OCI-M1 (cell line): ENCODE measurements at places on chromosomes 1 and 21.
A peak's percentile ranks its signal among the peaks of the same experiment; 100 is the strongest.

DNA sequence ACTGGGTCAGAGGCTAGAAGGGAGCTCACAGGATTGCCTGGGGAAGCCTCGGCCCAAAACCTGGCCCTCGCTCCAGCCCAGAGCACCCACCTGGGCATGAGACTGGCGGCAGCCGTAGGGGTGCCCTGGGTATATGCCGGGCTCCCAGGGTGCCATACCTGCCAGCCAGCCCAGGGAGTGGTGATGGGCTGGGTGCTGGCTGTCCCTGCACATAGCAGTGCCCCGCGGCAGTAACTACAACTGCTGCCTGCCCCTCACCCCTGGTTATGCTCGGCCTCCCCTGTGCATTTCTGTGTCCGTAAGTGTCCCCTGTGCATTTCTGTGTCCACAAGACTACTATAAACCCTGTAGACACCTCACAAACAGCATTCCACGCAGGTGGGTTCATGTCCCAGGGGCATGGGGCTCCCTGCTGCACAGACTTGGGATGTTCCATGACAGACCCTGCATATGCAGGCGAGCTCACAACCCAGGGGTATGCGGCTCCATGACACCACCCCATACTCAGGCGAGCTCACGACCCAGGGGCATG, 5.8 kb upstream of the SPATC1L start:
- no peak for DNase-seq

- no peak for DNase-seq
Observed at GRCh38 chr1:101331794-101332193, 95.0 kb downstream of the S1PR1 start.

DNA sequence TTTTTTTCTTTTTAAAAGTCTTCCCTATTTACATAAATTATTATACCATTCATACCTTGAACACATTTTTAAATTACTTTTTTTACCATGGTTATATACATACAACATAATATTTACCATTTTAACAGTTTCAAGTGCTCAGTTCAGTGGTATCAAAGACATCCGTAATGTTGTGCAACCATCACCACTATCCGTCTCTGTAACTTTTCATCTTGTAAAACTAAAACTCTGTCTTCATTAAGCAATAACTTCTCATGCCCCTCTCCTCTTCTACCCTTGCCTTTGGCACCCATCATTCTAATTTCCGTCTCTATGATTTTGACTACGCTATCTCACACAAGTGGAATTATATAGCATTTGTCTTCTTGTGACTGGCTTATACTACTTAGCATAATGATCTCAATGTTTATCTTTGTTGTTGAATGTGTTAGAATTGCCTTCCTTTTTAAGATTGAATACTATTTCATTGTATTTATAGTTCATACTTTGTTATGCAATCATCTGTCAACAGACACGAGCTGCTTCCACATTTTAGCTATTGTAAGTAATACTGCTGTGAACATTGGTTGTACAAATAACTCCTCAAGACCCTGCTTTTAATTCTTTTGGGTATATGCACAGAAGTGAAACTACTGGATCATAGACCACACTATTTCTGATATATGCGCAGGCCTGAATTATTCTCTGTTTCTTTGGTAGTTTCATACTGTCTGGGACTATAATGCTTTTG, 689.5 kb upstream of the NCAM2 start:
- DNase-seq, result peak; percentile 24

GRCh38 chr1:152029144-152029928, 7.5 kb downstream of the S100A11 start:
- DNase-seq, result peak; percentile 65

DNA sequence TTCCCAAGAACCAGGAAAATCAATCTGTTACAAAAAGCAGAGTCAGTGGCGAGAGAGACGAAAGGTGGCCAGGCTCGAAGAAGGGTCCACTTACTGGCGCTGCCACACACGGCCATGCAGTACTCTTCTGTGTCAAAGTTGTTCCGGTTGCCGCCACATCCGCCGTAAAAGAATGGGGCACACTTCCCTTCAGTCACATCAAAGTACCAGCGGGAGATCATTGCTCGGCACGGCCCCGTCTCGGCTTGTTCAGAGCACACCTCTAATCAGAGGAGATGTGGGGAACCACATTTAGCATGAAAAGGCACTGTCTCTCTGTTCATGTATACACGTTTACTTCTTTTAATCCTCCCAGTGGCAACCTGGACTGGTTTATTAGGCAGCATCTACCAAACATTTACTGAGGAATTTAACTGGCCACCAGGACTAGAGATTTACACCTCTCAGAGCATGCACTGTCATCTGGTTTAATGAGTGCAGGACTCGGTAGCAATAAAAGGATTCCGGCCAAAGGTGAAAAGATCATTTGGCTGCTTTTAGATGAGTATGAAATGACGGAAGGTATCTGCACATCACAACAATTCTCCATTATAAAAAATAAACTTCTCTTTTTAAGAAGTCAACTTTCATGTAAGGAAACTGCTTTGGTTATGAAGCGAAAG, 170.5 kb downstream of the APP start:
- DNase-seq, result no peak

- no peak for DNase-seq
Observed at GRCh38 chr1:182625719-182626504, 21.7 kb upstream of the RGS16 start.

- no peak for DNase-seq
Observed at GRCh38 chr1:70153739-70154138, 51.6 kb downstream of the LRRC40 start.

DNA sequence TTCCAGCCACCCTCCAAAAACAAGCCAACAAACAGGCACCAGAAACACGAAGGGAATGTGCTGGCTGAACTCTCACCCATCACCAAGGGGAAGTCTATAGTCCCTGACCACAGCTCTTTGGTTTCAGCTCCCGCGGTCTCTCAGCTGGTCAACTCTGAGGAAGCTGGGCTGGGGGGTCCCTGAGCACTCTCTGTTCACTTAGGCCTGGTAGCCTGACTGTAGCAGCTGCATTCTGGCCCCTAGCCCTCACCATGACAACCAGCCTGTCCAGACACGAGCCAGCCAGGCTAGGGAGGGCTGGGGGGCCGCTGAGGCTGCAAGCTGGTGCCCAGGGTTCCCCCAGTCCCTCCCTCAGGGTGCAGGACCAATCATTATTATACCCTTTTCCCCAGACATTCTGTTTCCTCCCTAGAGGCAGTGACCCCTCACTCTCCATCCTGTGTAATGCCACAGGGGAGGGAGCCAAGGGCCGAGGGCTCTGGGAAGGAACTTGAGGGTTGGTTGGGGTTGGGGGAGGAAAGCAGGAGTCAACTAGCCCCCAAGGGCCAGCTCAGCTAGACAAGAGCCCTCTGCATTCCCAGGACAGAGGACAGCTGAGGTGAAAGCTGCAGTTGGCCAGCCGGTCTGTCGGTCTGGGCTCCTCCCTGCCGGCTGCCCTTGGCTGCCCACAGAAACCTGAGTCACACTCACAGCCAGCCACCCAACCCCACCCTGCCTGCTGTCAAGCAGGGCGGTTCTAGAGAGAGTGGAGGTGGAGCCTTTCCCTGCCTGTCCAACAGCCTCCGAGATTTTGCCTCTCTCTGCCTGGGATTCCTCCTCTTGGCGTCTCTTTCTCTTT, 1.2 kb upstream of the TRAPPC3 start:
- DNase-seq, result peak; percentile 95

- no peak for DNase-seq
Observed at GRCh38 chr1:183038913-183039312, 15.7 kb downstream of the LAMC1 start.

DNA sequence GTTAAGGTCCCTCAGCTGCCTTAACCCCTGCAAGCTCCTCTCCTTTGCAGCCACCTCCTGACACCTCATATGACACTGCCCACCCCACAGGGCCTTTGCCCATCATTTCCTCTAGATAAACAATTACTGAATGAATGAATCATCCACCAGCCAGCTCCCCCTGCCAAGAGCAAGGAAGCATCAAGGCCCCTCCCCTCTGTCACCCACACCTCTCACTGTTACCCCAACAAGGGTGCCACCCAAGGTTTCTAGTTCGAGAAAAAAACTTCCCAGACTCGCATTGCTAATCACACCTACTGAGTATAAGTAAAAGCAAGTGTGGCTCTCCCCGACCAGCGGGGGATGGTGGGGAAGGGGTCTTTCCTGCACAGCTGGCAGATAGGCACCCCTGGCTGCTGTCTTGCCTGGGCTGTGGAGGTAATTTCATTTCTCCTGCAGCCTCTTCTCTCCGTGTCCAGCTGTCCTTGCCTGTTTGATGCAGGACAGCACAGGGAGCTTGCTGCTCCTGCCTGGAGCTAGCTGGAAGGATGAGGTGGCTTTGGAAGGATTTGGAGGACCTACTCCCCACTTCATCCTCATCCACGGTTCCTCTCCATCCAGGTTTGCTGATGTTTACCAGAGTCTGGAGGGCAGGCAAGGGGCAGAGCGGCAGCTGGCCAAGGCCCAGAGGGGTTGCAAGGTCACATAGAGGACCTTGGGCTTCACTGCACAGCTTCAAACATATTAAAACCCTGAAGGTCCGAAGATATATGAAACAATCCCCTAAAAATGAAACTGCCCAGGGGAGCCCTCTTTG, 33.1 kb upstream of the LBR start:
- no peak for DNase-seq

DNA sequence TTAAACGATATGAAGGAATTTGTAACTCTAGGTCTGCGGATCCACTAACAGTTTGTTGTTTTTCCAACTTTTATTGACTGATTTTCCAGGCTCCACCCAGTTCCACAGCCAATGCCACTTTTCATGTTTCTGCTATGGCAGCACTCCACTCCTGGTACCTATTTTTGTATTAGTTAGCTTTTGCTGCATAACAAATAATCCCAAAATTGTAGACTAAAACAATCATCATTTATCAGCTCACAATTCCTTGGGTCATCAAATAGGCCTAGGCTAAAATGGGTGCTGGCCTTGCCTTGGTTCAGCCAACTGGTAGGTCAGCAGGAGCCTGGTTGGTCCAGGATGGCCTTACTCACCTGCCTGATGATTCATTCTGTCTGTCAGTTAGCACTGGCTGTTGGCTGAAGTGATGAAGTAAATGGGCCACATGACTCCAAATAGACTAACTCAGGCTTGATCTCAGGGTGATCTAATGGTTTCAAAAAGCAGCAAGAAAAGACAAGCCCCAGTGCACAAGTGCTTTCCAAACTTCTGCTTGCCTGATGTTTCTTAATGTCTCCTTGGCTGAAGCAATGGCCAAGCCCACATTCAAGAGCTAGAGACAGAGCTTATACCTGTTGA, 3.2 kb upstream of the C8B start:
- no peak for DNase-seq

GRCh38 chr1:34874296-34874952, 14.9 kb upstream of the SMIM12 start:
- no peak for DNase-seq

GRCh38 chr1:207781312-207781711, 29.5 kb downstream of the CD46 start:
- peak; percentile 23 for DNase-seq

GRCh38 chr1:33350611-33351280, 29.8 kb upstream of the A3GALT2 start:
- DNase-seq, result no peak

- DNase-seq, result peak; percentile 41
Observed at GRCh38 chr1:2229911-2230731, 2.0 kb downstream of the SKI start.
